ENCODE measurements at places on chromosomes 1 and 21.

DNA sequence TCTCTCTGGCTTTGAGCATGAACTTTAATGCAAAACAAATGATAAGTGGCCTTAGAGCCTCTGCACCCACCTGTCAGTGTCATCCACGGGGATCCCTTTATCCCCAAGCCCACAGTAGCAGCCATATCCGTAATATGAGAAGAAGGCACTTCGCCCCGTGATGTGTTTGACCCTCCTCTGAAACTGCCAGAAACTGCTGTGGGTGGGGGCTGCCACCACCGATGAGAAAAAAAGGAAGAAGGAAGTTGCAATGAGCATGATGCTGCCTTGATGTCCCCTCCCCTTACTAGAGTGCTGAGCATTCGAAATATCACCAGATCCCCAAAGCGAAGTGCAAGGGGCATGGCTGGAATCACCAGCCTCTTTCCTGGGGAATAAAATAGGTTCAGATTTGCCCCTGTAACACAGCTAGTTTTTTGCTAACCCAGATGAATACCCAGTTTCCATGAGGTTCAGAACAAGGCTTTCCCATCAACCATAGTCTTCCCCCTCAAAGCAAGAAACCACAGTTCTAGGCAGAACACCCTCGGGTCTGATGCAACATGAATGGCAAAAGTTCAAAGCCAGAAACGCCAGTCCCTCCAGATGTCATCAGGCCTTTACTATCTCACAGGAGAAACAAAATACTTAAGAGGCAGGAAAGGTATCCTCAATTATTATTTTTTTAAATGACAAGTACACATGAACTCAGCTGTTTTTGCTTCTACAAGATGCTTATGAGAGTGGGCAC, 10.8 kb upstream of the UBXN10 start:
- no peak for DNase-seq

GRCh38 chr1:204621396-204621795, 64.1 kb downstream of the LRRN2 start:
- no peak for DNase-seq

GRCh38 chr1:151803164-151803563, 2.1 kb downstream of the LINGO4 start:
- DNase-seq, result no peak

DNA sequence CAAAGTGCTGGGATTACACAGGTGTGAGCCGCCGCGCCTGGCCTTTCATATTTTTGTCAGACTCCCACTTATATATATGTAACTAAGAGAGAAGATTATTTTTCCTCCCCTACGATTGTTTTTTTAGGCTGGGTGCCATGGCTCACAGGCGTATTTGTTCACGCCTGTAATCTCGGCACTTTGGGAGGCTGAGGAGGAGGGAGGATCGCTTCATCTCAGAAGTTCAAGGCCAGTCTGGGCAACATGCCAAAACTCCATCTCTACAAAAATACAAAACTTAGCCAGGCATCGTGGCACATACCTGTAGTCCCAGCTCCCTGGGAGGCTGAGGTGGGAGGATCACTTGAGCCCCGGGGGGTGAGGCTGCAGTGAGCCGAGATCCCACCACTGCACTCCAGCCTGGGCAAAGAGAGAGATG, 23.9 kb upstream of the ITLN2 start:
- DNase-seq, result no peak

DNA sequence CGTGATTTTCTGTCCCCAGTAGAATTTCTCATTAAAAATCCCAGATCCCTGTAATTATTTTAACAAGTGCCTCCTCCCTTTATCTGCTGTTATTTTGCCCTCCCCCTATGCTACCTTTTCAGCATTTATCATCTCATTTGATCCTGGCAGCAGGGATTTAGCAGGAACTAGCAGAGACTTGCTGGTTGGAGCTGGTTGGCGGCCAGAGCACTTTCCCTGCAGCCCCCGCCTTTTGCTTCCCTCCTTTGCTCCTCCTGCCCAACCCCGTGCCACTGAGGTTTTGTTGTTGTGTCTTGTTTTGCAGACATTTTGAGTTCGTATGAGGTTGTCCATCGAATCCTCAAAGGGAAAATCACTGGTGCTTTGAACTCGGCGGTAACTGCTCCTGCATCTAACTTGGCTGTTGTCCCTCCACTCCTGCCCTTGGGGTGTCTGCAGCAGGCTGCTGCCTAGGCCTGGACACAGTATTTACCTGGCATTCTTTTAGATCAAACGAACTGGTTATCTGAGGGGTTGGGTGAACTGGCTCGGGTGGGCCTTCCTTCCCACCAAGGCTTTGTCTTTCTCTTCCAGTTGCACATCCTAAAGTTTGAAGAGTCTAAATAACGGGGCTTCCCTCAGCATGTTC, 11.2 kb downstream of the UBE2Q1 start:
- DNase-seq, result no peak

DNA sequence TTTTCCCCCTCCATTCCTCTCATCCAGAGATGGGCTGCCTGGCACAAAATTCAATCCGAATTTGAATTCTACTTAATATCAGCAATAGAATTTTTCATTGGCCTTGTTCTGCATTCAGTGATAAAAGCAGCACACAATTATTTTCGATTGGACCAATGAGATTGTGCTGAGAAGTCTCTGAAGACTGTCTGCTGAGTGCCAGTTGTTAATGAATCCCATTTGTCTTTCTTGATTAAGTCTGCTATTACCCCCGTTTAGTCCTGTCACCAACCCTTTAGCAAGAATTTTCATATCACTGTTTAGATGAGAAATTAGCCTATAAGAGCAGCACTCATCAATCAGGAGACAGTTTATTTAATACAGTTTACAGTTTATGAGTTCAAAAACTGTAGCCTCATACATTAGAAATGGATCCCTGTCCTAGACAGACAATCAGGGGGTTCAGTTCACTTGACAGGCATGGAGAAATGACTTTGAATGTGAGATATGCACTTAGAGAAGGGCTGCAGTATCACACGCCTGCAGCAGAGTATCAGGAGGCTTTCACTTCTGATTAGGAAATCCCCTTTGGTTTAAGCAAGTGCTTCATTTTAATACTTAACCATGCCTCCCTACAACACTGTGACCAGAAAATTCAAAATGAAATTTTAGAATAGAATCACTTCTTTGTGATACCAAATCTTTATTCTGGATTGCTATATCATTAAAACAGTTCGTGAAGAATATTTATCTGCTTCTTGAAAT, 304.7 kb upstream of the PTBP2 start:
- DNase-seq, result no peak

- no peak for DNase-seq
Observed at GRCh38 chr1:204320382-204320804, 39.3 kb downstream of the PLEKHA6 start.

- DNase-seq, result no peak
Observed at GRCh38 chr1:25645637-25646400, 29.2 kb downstream of the MAN1C1 start.

- DNase-seq, result no peak
Observed at GRCh38 chr1:226681652-226682493, 57.2 kb downstream of the ITPKB start.

GRCh38 chr1:66464802-66465201, 69.2 kb upstream of the SGIP1 start:
- no peak for DNase-seq

GRCh38 chr1:72439036-72439435, 156.7 kb upstream of the NEGR1 start:
- DNase-seq, result no peak

GRCh38 chr21:46250146-46250725, 21.7 kb upstream of the LSS start:
- no peak for DNase-seq

- DNase-seq, result no peak
Observed at GRCh38 chr1:70140343-70140742, 65.0 kb downstream of the LRRC40 start.

DNA sequence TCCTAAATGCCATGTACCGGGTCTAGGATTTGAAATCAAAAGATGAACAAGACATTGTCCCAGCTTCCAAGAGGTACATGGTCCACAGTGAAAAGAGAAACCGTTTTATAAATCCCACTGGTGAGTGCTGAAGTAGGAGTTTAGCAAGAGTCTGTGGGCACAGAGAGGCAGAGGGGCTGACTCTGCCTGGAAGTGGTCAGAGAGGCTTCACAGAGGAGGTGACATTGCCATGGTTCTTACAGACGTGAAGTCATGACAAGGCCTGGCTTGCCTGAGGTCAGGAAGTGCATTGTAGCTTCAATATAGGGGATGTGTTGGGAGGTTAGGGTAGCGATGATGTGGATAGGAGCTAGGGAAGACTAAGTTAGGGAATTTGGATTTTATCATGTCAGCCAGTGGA, 28.4 kb downstream of the MAPKAPK2 start:
- no peak for DNase-seq

DNA sequence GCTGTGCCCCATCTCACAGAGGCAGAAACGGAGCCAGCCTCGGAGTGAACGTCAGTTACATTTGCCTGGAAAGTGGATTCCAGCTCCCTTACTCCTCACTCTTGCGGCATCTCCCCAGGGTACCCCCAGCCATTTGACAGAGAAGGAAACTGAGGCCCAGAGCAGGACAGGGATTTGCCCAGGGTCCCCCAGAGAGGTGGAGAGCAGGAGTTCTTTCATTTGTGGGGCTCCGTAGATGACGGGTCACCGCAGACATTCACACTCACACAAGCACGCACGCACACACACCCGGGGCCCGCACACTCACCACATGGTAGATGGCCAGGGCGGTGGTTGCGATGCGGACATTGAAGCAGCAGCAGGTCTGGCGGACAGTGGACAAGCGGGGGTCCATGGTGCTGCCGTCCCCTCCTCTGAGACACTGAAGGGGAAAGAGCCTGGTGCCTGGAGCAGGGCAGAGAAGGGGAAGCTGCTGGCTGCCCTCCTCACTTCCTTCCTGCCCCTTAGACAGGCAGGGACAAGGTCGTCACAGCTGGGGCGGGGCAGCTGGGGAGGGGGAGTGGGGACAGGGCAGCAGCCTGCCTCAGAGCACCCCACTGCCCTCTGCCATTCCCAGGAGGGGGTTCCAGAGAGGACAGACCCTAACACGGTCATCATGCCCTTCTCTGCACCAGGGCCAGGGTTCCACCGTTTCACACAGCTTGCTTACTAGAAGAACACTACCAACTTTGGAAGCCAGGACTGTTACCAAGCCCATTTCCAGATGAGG, at the start of gene LAPTM5:
Gene LAPTM5 (minus strand): TSS at position 423 of the 769 bp plus-strand sequence. CDS start 29 bp downstream, at position 394.
- DNase-seq, result no peak

DNA sequence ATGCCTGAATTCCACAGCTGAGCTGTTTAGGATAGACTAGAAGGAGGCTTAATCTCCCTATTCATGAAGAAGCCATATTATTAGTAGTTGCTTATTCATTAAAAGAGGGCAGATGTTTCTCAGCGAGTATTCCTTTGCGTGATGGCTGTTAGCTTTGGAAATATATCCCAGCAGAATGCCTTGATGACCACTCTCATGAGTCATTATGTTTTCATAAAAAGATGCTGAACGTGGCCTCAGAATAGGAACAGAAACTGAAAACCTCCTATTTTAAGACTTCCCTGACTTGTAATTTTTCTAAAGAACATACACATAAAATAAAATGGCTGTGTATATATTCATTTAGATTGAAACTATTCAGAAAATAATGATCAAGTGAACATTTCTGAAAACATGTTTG, 9.6 kb upstream of the PLA2G4A start:
- DNase-seq, result no peak

GRCh38 chr1:213247038-213247437, 196.0 kb downstream of the RPS6KC1 start:
- no peak for DNase-seq

DNA sequence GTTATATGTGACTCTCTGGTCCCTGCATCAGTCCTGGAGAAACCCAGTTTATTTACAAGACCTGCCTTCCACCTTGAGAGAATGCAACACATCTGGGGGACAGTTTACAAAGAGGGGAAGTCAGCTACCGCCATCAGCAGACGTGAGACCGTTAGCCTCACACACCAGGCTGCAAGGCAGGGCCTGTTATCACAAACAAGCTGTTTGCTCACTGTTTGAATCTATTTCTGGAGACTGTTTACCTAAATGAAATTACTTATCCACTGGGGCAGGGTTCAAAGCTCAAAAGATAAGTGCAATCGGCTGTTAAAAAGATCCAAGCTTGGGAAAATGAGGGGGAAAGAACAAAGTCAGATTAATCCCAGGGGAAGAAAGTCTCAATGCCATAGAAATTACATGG, 134.4 kb downstream of the ZNF281 start:
- DNase-seq, result no peak

DNA sequence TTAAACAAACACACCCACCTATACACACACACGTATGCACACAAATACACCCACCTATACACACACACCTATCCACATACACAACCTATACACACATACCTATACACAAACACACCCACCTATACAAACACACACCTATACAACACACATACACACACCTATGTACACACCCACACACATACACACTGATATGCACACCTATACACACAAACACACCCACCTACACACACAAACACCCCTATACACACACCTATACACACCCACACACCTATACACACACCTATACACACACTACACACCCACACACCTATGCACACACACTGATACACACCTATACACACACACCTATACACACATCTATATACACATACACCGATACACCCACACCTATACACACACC, 115.7 kb upstream of the VAMP3 start:
- no peak for DNase-seq

- no peak for DNase-seq
Observed at GRCh38 chr1:203172184-203173010, 3.2 kb downstream of the MYBPH start.

GRCh38 chr1:243977094-243977493, 74.0 kb upstream of the ZBTB18 start:
- DNase-seq, result no peak

DNA sequence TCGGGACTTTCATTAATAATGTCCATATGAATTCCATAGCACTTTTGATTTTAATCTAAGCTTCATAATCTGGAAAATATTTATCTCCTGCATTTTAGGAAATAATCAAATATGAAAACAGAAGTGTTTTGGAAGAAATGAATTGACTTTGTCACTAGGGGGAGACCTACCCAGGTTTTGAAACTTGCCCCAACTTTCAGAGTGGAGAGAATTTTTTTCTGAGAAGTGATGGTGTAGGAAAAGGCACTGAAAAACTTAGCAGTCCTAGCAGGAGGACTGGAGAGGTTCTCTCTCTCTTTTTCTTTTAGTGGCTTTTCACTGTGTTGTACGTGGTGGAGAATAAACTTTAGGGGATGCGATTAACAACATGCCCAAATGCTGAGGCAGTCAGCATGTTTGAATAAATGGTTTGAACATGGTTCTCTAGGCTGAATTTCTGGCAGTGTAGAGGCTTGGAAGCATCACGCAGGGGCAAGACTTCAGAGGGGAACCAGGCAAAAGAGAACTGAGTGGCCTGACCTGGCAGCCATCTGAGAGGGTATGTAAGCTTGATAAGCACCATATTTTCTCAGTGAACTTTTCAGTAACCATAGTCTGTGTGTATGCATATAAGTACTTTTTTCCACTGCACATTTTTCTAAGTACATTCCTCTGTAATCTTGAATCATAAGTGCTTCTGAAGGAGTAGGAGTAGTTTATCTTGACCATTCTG, 68.3 kb upstream of the NEK7 start:
- DNase-seq, result no peak

- no peak for DNase-seq
Observed at GRCh38 chr1:94828251-94828650, 8.1 kb downstream of the SLC44A3 start.
